ENCODE measurements at places on chromosomes 3 and 15. TPM values are rescaled to one million over a fixed set of nuclear protein-coding genes. Genes with fewer than 3 reads are reported as not detected.

RNU6-1 gene
- total RNA-seq = not detected

ZXDC gene
- total RNA-seq = 28.1 TPM

SAMMSON gene
- total RNA-seq = not detected

PP2D1 gene
- total RNA-seq = not detected

CYP1A2 gene
- not detected for total RNA-seq

INSYN1 gene
- total RNA-seq = 0.41 TPM

AMIGO3 gene
- not detected for total RNA-seq

VEPH1 gene
- 11.0 TPM for total RNA-seq

LXN gene
- not detected for total RNA-seq

FETUB gene
- total RNA-seq = 0.30 TPM

XIRP1 gene
- not detected for total RNA-seq

LYZL4 gene
- not detected for total RNA-seq

GCHFR gene
- total RNA-seq = 54.4 TPM

DNA sequence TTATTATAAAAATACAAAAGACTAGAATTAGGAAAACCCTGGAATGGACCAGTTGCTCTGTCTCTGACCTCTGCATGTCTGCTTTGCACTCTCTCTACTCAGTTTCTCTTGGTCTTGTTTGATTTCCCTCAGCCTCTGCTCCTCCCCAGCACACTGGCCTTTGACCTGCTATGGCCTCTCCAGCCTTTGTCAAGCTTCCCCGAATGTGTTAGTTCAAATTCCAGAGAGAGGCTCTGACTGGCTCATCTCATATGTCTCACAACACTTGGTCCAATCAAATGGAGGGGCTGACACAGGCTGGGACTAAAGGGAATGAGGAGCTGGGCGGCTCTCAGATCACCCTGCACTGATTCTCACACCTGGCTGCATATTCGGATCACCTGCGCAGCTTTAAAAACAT lies 52.4 kb upstream of the CMTM8 start:
- peak overlapping the region; percentile 76 for H3K27ac ChIP-seq
- peaks cover 15% of the 10 kb centered on the region for H3K4me1 ChIP-seq
- peak; percentile 82 for DNase-seq
- H3K4me3 ChIP-seq = 0 out of 2 replicates have a peak overlapping the region, but pooled peaks have one; percentile 11
- H3K27me3 ChIP-seq = no peaks in the 10 kb centered on the region
- no peaks in the 10 kb centered on the region for H3K36me3 ChIP-seq

DNA sequence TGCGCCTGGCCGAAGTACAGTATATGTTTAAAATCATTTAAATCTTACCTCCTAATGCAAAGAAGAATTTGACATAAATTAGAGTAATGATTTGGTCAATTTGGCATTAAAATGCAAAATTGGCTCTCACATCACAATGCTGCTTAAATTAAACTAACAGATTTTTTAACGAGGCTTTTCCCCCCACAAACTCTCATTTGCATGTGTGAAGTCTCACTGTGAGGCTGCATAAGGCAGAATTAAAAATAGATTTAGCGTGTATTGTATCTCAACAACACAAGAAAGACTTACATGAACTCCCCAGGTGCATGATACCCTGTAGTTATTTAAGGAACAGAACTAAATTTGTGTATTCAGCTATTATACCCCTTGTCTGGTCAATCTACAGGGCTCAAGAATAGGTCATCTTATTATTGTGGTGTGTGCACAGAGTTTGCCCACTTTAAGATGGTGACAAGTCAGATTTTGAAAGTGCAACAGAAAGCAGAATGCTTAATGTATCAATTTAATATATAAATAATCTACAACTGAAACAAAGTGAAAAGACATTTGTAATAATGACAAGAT lies 897.9 kb downstream of the EPHA3 start:
- peaks cover 2% of the 10 kb centered on the region for H3K4me1 ChIP-seq
- H3K4me3 ChIP-seq = no peak overlapping the region
- no peaks in the 10 kb centered on the region for H3K27me3 ChIP-seq
- no peak for DNase-seq
- H3K27ac ChIP-seq = no peak overlapping the region
- no peaks in the 10 kb centered on the region for H3K36me3 ChIP-seq

GRCh38 chr15:98397419-98397818 lies 250.9 kb upstream of the IGF1R start:
- no peak overlapping the region for H3K4me3 ChIP-seq
- no peaks in the 10 kb centered on the region for H3K4me1 ChIP-seq
- no peaks in the 10 kb centered on the region for H3K27me3 ChIP-seq

- H3K4me1 ChIP-seq = 0 out of 2 replicates have a peak, but pooled peaks cover 9% of the 10 kb centered on the region
- H3K36me3 ChIP-seq = peaks cover 17% of the 10 kb centered on the region
- H3K27me3 ChIP-seq = no peaks in the 10 kb centered on the region
- peak overlapping the region; percentile 58 for H3K27ac ChIP-seq
- DNase-seq = no peak
- no peak overlapping the region for H3K4me3 ChIP-seq
These were observed 44.1 kb downstream of the TGFBR2 start for GRCh38 chr3:30650348-30650995.

DNA sequence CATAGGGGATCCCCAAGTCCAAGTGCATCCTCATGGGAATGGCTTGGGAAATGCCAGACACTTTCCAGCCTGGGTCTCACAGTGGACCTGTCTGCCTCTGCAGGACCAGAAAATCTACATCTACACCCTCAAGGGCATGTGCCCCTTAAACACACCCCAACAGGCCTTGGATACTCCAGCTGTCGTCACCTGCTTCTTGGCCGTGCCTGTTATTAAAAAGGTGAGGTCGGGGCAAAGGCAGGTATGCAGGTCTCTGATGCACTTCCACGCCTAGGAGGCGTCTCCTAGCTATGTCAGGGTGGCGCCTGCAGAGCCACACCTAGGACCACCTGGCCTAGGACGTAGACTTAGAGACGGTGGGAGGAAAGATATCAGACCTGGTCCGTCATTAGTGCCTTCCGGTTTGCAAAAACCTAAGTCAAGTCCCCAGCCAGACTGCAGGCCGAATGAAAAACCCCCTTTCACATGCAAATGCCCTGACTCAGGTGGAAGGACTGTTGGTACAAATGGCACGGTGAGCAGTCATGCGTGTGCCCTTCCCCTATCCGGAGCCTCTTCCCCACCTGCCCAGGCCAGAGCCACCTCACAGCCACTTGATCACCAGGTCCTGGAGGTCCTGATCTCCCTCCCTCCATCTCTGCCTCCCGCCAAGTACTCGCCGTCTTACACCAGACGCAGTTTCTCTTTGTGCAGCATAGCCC lies 143.5 kb downstream of the LRRK1 start:
- DNase-seq = no peak
- H3K4me1 ChIP-seq = no peaks in the 10 kb centered on the region
- H3K36me3 ChIP-seq = no peaks in the 10 kb centered on the region
- no peak overlapping the region for H3K4me3 ChIP-seq
- H3K27me3 ChIP-seq = no peaks in the 10 kb centered on the region

DNA sequence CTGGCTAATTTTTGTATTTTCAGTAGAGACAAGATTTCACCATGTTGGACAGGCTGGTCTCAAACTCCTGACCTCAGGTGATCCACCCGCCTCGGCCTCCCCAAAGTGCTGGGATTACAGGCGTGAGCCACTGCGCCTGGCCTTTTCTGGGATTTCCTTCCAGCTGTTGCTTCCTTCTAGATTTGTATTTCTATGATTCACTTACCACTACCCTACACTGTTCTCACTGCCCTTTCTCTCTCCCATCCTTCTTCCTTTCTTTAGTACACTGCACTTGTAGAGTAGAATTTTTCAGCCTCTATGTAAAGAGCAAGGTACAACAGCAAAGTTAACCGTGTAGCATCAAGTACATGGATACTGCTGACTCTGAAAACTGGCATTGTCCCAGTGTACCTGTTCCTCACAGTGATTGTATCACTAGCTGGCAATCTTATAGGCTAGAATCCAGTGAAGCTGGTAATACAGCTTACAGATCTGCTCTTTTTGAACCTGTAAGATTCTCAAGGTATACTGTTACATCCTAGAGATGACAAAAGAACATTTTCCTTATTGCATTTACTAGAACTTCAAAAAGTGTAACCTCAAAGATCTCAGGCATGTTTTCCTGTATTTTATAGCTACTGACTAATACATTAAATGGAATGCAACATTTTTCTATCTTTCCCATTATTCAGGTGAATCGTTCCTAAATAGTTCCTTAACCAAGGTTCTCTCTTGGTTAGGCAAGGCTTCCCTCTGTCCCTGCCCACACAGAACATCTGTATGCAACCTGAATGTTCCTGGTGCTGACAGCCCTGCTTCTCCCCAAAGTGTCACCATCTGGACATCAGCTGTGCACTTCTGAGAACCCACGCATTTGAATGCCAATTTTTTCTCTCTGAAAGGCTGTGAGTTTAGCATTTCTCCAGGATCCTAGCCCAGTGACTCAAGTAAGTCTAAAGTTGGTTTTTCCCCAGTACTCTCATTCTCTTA lies 74.1 kb upstream of the RAP2B start:
- no peaks in the 10 kb centered on the region for H3K4me1 ChIP-seq
- DNase-seq = no peak
- H3K4me3 ChIP-seq = no peak overlapping the region
- H3K27me3 ChIP-seq = no peaks in the 10 kb centered on the region
- H3K27ac ChIP-seq = no peak overlapping the region

DNA sequence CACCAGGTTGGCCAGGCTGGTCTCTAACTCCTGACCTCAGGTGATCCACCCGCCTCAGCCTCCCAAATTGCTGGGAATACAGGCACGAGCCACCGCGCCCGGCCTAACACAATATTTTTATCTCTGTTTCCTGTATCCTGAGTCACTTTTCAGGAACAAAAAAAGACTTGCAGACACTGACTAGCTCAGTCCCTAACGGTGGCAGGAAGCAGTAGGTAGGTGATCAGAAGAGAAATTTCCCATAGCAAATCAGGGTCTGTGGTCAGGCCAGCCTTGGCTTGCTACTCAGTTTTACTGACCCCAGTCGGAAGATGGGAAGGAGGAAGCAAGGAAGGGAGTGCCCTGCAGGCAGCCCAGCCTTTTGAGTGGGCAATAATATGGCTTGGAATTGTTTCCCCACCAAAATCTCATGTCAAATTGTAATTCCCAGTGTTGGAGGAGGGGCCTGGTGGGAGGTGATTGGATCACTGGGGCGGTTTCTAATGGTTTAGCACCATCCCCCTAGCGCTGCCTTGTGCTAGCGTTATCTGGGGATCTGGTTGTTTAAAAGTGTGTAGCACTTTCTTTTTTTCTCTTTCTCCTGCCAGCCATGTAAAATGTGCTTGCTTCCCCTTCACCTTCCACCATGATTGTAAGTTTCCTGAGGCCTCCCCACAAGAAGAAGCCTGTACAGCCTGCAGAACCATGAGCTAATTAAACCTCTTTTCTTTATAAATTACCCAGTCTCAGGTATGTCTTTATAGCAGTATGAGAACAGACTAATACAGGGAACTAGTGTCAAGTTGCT lies 19.5 kb upstream of the CDCP1 start:
- H3K27me3 ChIP-seq = no peaks in the 10 kb centered on the region
- DNase-seq = no peak
- H3K4me1 ChIP-seq = no peaks in the 10 kb centered on the region
- H3K4me3 ChIP-seq = no peak overlapping the region
- H3K27ac ChIP-seq = no peak overlapping the region
- no peaks in the 10 kb centered on the region for H3K36me3 ChIP-seq

GRCh38 chr3:120648290-120648689 lies 33.7 kb downstream of the HGD start:
- H3K4me1 ChIP-seq = no peaks in the 10 kb centered on the region
- H3K4me3 ChIP-seq = no peak overlapping the region
- no peaks in the 10 kb centered on the region for H3K27me3 ChIP-seq
- H3K27ac ChIP-seq = no peak overlapping the region

- peaks cover 15% of the 10 kb centered on the region for H3K4me1 ChIP-seq
- no peak for DNase-seq
- H3K36me3 ChIP-seq = no peaks in the 10 kb centered on the region
- H3K27ac ChIP-seq = no peak overlapping the region
- H3K4me3 ChIP-seq = no peak overlapping the region
- H3K27me3 ChIP-seq = no peaks in the 10 kb centered on the region
These were observed 7.2 kb upstream of the RAF1 start for GRCh38 chr3:12671120-12671450.

GRCh38 chr3:66140106-66140505 lies 80.7 kb upstream of the SLC25A26 start:
- DNase-seq = no peak
- H3K27me3 ChIP-seq = no peaks in the 10 kb centered on the region
- H3K36me3 ChIP-seq = no peaks in the 10 kb centered on the region
- no peak overlapping the region for H3K4me3 ChIP-seq

GRCh38 chr15:92455271-92455670 lies 61.6 kb downstream of the ST8SIA2 start:
- peaks cover 2% of the 10 kb centered on the region for H3K27me3 ChIP-seq
- H3K36me3 ChIP-seq = no peaks in the 10 kb centered on the region
- no peak overlapping the region for H3K27ac ChIP-seq
- H3K4me3 ChIP-seq = no peak overlapping the region
- DNase-seq = no peak
- H3K4me1 ChIP-seq = no peaks in the 10 kb centered on the region

- no peaks in the 10 kb centered on the region for H3K4me1 ChIP-seq
- no peaks in the 10 kb centered on the region for H3K27me3 ChIP-seq
- no peak overlapping the region for H3K4me3 ChIP-seq
- peaks cover 1% of the 10 kb centered on the region for H3K36me3 ChIP-seq
- H3K27ac ChIP-seq = no peak overlapping the region
- no peak for DNase-seq
These were observed 85.3 kb downstream of the VGLL4 start for GRCh38 chr3:11558411-11558903.

DNA sequence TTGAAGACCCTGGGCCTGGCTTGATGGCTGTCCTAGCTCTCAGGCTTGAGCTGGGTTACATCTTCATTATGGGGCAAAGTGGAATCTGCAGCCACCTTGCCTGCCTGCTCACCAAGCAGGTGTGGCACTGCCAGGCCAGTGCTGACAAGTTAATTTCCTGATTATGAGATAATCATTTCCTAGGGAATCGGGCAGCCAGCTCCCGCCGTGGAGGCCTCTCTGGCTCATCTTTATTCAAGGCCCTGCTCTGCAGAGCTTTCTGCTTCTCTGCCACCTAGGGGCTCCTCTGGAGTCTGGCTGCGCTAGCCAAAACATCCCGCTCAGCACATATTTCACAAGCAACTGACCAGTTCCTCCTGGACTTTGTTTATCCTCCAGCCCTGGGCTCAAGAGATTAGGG lies 9.9 kb downstream of the LOXL1 start:
- H3K27ac ChIP-seq = no peak overlapping the region
- H3K4me1 ChIP-seq = peaks cover 13% of the 10 kb centered on the region
- no peak overlapping the region for H3K4me3 ChIP-seq
- H3K27me3 ChIP-seq = no peaks in the 10 kb centered on the region

GRCh38 chr3:88003115-88003755 lies 55.6 kb downstream of the CGGBP1 start:
- no peaks in the 10 kb centered on the region for H3K36me3 ChIP-seq
- H3K4me1 ChIP-seq = no peaks in the 10 kb centered on the region
- H3K27me3 ChIP-seq = no peaks in the 10 kb centered on the region
- no peak overlapping the region for H3K27ac ChIP-seq
- H3K4me3 ChIP-seq = no peak overlapping the region

- no peak for DNase-seq
- H3K27me3 ChIP-seq = no peaks in the 10 kb centered on the region
- H3K36me3 ChIP-seq = no peaks in the 10 kb centered on the region
- H3K4me3 ChIP-seq = no peak overlapping the region
These were observed 74.2 kb upstream of the PROK2 start for GRCh38 chr3:71859123-71859519.

- H3K4me1 ChIP-seq = no peaks in the 10 kb centered on the region
- H3K27me3 ChIP-seq = no peaks in the 10 kb centered on the region
- H3K36me3 ChIP-seq = no peaks in the 10 kb centered on the region
- no peak overlapping the region for H3K27ac ChIP-seq
- no peak overlapping the region for H3K4me3 ChIP-seq
These were observed 5.1 kb downstream of the HIGD2B start for GRCh38 chr15:72680931-72681330.

GRCh38 chr3:133125171-133125570 lies 87.0 kb downstream of the TMEM108 start:
- no peaks in the 10 kb centered on the region for H3K36me3 ChIP-seq
- H3K27ac ChIP-seq = no peak overlapping the region
